Caco-2 (cell line): ENCODE measurements at places on chromosomes 2 and 18. TPM values are rescaled to one million over a fixed set of nuclear protein-coding genes. Genes with fewer than 3 reads are reported as not detected.

DNA sequence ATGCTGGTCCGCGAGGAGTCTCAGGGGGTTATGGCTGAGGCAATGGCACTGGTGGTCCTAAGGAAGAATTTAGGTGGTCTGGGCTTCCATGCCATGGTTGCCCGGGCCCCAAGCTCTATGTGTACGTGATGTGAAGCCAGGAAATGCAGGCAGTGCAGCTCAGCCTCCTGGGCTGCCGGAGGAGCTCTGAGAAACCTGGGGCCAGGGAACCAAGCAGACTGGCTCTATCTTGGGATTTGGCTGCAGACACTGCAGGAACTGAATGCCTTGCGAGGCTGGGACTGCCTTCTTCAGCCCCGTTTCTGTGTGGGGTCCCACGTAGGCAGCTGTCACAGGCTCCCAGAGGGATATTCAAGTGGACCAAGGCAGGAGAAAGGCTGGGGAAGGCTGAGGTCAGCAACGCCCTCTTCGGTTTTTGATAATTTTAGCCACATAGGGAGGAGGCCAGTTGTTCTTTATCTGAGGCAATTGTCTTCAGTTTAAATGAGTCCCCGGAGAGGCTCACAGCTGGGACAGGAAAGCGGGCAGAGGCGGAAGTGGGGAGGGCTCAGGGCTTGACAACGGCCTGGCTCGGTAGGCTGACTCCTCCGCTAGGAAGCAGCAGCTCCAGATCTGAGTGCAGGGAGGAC lies 77.7 kb downstream of the RHOB start:
- no peak for DNase-seq

GRCh38 chr18:56919190-56919589 lies 227.7 kb upstream of the BOD1L2 start:
- no peak for DNase-seq

DNA sequence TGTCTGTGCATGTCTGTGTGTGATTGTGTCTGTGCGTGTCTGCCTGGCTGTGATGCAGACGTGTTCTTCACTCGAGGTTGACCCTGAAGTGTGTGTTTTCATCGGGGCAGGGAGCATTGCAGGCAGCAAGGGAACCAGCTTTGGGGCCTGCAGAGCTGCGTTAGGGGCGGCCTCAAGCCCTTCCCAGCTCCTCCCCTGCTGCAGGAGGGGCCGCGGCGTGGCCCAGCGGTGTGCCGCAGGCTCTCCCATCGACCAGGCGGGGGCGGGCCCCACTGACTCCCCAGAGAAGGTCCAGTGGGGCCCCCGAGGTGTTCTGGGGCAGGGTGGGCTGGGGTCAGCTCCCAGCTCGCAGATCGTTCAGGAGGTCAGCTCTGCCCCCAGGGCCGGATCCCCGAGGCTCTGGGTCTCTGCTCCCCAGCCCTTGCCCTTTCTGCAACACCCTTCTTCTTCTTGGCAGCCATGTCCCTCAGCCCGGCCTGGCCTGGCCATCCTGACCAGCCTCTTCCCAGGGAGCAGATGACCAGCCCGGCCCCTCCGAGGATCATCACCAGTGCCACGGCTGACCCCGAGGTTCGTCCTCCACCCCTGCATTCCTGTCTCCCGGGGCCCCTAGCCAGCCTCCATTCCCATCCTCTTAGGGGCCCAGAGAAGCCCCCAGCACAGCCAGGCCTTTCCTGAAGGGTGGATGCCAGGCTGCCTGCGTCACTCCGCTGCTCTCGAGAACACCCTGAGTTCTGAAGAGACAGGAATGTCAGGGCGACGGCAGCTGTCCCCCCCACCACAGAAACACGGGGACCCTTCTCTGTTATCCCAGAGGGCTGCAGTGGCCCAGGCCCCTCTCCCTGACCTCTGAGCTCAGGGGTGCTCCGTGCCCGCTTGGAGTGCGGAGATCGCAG lies 11.1 kb upstream of the KLHL30 start:
- DNase-seq: no peak

DNA sequence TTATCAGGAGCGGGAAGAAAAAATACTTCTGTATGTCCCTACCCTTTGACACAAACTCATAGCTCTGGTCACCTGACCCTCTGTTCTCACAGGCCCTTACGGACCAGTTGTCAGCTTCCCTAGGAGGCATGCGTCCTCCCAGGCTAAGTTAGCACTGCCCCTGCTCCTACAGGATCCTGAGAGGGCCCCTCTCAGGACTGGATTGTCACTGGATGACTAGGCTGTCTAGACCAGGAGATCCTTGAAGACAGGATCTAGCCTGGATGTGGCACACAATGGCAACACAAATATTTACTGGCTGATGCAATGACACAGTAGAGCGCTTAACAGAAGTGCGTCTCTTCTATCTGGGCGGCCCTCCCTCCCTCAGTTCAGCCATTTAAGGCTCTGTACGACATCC lies 7.7 kb downstream of the FAM228A start:
- DNase-seq: no peak

The TUBB8B gene
- total RNA-seq: 0.91 and 1.4 TPM in 2 replicates
